ENCODE measurements at places on chromosomes 1 and 21.

- DNase-seq, result no peak
Observed at GRCh38 chr1:162407539-162407938, 4.4 kb downstream of the SH2D1B start.

GRCh38 chr1:172467446-172467845, 23.6 kb upstream of the PIGC start:
- no peak for DNase-seq

GRCh38 chr1:202283379-202283844, 58.3 kb downstream of the UBE2T start:
- DNase-seq, result no peak

DNA sequence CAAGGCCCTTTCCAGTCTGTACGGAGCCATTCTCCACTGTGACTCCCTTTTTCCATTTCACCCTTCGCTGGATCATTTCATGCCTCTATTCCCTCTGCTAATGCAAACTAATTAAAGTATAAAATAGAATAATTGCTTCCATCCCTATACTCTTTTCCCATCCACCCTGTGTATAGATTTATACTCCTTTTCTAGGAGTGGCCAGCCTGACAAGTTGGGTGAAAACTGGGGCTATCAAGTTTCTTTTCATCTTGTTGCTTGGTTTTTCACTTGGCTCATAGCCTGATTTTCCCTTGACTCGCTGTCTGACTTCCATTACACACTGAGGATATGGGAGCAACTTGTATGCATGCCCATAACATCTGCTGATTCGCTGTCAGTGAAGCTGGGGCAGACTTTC, 107.0 kb downstream of the PLXNA2 start:
- no peak for DNase-seq

- no peak for DNase-seq
Observed at GRCh38 chr21:43877936-43878575, 13.0 kb downstream of the AGPAT3 start.

GRCh38 chr1:234696148-234696576, 86.2 kb upstream of the IRF2BP2 start:
- DNase-seq, result peak; percentile 59

DNA sequence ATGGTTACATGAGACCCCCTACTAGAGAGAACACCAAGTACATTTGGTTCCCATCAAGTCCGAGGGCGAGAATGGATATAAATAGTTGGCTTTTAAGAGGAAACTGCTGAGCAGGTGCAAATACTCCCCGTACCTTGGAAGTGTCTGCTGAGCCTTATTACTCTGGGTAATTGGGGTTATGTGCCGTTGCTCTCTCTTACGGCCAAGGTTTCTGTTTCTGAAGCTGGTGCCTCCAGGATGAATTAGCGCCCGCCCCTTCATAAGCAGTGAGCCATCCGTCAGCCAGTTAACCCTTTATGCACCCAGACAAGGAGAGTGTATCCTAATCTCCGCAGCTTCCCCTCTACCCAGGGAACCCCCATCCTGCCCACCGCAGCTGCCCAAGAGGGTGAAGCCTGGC, 90.4 kb upstream of the AJAP1 start:
- DNase-seq, result no peak

- DNase-seq, result peak; percentile 97
Observed at GRCh38 chr1:200866521-200866920, 6.3 kb upstream of the GPR25 start.

DNA sequence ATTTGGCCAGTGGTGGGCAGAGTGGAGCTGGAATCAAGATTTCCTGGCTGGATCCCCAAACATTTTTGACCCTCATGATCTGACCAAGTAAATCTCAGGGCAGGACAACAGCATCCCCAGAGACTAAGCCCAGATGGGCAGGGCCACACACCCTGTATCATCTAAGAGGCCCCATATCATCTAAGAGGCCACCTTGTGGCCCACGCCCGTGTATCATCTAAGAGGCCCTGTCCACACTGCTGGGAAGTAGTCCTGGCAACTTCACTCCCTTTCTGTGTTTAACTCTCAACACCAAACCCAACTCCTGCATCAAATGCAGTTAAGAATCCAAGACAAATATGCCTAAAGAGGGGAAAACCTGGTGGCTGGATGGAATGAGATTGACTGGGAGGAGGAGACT, 81.6 kb upstream of the SSX2IP start:
- no peak for DNase-seq

GRCh38 chr1:105865546-105865945, 1190.9 kb upstream of the PRMT6 start:
- no peak for DNase-seq

GRCh38 chr21:35217504-35218060, 168.5 kb upstream of the RUNX1 start:
- DNase-seq, result no peak

GRCh38 chr1:201125800-201126199, 1.2 kb downstream of the ASCL5 start:
- DNase-seq, result no peak

- DNase-seq, result no peak
Observed at GRCh38 chr1:115159958-115160357, 70.7 kb upstream of the TSPAN2 start.

DNA sequence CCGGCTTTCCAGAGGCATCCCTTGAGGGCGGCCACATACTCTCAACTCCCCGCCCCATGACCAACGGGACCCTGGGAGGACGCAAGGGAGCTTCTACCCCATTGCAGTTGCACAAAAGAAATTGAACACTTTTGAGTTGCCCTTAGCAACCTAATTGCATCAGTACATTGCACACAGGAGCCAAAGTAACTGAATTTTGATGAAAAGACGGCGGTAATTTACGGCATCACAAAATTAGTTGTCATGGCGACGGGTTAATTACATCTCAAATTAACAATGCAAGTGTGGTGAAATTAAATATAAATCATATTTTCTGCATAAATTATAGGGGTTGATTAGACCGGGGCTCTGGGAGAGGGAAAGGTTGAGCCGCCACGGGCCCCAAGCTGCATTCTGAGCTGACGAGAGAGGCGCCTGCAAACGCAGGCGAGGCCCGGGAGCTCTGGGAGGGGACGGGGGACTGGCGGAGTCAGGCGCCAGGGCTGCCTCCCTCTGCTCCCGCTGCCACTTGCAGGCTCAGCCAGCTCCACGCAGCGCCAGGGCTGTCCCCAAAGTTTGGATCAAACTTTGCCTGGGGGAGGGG, 61.4 kb downstream of the CASZ1 start:
- DNase-seq, result no peak

GRCh38 chr1:175320804-175321203, 128.2 kb upstream of the KIAA0040 start:
- no peak for DNase-seq

GRCh38 chr1:244047621-244048255, 3.3 kb upstream of the ZBTB18 start:
- peak; percentile 69 for DNase-seq

- no peak for DNase-seq
Observed at GRCh38 chr1:150968491-150968890, 6.1 kb downstream of the CERS2 start.

DNA sequence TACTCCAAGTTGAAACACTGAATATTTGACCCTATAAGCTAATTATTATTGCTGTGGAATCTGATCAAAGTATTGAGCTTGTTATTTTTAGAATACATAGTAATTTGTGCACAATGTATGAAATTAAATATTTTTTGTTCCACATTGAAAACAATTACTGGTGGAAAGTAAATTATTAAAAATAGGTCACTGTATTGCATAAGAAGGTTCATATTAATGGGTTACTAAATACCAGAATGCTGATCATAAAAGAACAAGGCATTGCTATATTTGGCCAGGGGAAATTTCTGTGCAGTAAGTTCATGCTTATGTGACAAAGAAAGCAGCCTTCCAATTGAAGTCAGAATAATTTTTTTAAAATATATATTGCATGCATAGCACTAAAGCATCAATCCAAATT, 159.4 kb downstream of the TPR start:
- no peak for DNase-seq

GRCh38 chr1:84996846-84997666, at the start of gene MCOLN2:
TSS of gene MCOLN2 (minus strand) at chr1:84997113. CDS start at chr1:84996872, 241 bp downstream.
- no peak for DNase-seq

DNA sequence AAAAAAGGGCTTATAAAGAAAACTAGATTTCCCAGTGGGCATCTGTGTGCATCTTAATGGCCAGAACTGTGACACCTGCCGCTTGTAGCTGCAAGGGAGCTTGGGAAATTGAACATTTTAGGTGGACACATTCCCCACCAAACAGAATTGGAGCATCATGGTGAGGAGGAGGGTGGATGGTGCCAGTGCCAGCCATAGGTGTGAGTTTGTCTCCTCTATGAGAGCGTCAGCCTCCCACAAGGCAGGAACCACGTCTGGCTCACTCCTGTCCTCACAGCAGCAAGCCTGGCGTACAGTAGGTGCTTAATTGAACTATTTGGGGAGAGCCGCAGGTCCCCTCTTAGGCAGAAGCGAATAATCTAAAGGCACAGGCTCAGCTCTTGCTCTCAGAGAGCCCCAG, 124.5 kb upstream of the TMEM51 start:
- no peak for DNase-seq

- DNase-seq, result no peak
Observed at GRCh38 chr1:164602101-164602422, 43.1 kb downstream of the PBX1 start.

DNA sequence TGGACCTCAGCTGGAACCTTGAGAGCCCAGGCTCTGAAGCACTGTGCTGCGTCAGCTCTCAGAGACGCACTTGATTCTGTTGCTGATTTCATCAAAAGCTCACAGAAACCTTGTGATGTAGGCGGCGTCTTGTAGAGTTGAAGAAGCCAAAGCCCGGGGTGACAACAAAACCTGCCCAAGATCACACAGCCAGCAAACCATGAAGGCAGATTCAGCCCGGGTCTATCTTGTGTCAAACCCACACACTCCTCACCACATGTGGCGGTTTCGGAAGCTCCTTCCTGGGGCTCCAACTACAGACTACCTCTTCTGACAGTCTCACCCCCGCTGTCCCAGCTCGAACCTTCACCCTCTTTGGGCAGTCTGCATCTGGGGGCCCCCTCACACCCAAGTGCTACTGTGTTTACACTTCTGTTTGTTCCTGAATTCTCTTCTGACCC, 50.4 kb downstream of the TENT5C start:
- peak; percentile 95 for DNase-seq

- no peak for DNase-seq
Observed at GRCh38 chr1:162207862-162208261, 138.4 kb downstream of the NOS1AP start.

DNA sequence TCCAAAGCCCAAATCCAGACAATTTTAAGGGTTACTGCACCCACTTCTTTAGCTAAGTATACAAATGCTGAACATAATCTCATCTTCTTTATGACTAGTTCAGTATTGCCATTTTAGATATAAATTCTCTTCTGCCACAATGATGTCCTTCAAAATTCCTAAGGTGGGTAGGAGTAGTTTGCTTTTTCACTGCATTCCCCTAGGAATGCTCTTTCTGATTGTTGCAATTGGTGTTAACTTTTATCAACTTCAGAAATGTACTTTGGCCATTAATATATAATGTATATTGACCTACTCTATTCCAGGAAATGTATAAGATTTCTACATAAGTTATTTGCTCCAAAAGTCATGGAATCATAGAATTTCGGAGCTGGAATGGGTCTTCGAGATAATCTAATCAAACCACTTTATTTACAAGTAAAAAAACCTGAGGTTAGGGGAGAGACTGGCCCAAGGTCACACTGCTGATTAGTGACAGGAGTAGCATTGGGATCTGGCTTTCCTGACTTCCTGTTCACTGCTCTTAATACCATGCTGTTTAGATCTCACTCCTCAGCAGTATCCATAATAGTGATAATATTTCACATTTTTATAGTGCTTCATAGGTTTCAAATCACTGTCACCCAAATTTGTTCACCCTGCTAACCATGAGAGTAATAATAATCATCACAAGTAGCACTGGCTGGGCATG, 46.4 kb upstream of the RASAL2 start:
- DNase-seq, result no peak

DNA sequence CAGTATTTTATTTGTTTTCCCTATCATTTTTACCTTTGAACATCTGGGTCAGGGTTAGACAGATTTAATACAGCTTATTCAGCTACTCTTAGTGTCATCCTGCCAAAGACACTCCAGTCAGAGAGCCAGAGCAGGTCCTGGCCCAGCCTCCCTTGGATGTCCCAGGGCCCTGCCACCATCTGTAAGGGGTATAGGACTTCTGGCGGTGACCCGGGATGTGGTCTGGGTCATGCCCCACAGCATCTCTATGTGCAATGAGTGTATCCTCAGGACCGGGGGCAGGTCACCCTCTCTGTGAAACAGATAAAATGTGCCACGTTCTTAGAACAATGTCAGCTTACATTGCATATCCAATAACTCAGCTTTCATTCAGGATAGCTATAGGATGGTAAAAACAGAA, 37.8 kb upstream of the PRSS38 start:
- no peak for DNase-seq

DNA sequence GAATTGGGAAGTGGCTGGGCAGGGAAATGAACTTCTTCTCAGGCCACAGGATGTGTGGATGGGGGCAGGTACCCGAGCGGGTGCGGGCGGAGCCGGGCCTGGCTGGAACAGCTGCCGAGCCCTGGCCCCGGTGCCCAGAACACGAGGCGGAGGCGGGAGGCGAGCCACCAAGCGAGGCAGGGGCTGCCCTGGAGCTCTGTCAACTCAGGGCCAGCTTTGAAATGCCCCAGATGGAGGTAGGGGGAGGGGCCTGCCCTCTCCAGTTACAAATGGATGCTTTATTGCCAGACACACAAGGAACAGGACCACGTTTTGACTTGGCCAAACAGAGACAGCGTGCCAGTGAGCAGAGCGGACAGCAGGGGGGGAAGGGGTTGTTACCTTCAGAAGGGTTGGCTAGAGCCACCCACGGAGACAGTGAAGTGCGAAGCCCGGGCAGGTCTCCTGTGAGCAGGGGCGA, 240.4 kb downstream of the SDCCAG8 start:
- DNase-seq, result no peak

GRCh38 chr1:19780267-19780877, 19.3 kb downstream of the TMCO4 start:
- DNase-seq, result no peak

DNA sequence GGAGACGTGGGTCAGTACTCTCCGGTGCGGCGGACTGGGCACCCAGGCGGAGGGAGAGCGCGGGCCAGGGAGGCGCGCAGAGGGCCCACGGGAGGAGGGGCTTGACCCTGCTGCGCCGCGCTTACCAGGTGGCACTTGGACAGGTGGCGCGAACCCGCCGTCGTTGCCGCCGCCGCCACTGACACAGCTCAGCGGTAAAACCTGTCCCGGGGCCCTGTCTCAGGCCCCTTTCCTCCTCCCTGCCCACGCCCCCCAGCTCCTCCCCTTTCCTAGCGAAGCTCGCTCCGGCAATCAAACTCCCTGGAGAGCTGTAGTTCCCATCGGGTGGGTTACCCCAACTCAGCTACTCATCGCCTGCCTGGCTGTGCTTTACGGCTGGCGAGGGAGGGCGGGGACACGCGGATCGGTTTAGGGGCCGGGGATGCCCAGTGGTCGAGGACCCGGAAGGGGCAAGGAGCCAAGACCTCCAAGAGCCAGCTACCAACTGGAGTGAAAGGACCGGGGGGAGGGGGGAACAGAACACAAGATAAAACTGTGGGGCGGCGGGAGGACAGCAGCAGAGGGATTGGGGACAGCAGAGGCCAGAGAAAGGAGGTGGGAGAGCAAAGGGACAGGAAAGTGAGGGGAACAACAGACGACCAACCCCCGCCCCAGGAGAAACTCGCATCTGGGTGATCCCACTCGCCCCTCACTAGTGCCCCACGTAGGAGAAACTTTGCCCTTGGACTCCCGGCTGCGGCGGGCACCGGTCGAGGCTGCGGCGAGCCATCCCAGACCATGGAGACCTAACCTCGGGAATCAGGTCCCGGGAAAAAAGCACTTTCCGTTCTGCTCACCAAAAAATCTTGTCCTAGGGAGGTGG, 2.9 kb downstream of the GFI1 start:
- no peak for DNase-seq

Data from GM12864 (cell line).